Inflammatory macrophage (primary cell): ENCODE measurements at places on chromosomes 2 and 18.
A peak's percentile ranks its signal among the peaks of the same experiment; 100 is the strongest.

DNA sequence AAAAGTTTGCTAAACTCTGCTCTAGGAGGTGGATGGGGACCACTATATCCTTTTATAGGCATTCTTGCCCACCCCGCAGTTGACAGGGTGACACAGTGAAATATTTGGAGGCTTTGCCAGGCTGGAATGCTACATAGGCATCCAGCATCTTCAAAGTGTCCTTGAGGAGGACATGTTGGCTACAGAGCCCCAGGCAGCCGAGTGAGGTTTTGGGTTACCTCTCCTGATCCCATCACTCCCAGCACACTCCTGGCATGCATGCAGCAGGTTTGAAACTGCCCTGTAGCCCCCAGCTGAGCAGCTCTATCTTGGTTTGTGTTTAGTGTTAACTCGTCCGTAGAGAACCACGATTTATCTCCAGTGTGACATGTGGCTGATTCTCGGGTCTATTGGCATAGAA, 7.3 kb downstream of the FOSL2 start:
- DNase-seq = no peak

DNA sequence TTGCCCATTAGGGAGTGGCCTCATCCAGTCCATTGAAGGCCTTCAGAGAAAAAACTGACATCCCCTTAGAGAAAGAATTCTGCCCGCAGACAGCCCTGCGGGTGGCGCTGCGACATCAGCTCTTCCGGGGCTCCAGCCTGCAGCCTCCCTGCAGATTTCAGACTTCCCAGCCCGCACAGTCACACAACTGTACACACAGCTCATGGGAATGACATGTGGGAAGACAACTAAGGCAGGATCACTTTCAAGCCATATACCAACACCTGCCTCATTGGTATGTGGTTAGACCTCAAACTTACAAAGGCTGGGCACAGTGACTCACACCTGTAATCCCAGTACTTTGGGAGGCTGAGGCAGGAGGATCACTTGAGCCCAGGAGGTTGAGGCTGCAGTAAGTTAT, 24.8 kb upstream of the TUBB6 start:
- DNase-seq = no peak

DNA sequence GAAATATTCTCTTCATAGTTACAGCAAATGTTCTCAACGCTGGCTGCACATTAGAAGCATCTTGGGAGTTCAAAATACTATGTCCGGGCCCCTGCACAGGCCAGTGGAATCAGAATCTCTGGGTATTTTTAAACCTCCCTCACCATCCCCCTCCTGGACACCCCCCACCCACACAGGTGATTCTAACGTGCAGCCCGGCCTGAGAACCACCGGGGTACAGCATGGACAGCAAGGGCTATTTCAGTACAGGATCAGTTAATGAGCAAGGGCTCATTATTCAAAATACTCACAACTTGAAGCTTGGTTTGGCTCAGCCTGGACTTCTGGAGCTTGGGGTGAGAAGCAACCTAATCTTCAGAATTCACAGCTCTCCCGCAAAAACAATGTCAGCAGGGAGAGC, 31.4 kb downstream of the INO80C start:
- no peak for DNase-seq

DNA sequence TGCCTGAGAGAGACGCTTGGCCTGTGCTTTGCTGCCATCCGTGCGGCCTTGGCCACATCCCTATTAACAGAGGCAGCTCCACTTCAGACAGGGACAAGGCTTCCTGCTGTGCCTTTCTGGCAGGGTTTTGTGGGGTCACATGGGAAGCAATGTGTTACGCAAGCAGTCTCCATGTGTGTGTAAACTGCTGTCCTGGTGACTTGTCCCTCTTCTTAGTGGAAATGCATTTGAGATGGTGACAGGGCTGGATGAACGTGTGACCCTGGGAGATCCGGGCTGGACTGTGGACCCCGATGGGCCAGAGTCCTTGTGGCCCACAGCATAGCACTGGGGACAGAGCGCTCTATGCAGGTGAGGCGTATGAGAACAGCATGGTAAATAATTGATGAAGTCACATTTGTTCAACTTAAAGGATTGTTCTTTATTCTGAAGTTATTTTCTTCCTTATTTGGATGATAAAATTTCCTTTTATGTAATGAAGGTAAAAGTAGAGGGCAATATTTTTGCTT, 23.2 kb downstream of the ASB1 start:
- DNase-seq = peak; percentile 85

- DNase-seq = peak; percentile 80
These were observed 6.4 kb upstream of the PSD4 start for GRCh38 chr2:113167115-113167932.

DNA sequence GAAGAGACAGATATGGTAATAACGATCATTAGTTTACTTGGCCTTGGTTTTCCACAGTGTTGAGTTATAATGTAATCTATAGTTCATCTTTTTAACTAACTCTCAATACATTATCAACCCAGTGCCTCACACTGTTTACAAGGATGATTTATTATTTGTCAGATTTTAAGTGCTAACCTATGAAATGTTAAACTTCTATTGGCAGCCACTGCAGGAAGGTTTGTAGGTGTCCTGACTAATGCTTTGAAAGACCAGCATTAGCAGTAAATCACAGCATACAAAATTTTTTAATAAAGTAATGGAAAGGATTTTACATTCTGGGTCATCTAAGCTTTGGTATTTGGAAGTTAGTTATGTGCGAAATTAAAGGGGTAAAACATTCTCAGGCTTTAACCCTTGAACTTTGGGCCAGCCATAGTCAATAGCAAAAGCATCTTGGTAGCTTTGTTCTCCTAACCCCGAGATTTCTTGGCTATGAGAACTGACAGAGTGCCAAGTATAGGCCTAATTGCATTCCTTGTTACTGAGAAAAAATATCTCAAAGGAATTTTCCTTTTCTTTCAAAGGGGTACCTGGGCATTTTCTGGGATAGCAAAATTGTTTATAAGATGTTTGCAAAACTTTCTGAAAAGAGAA, 30.6 kb downstream of the SPATS2L start:
- no peak for DNase-seq

DNA sequence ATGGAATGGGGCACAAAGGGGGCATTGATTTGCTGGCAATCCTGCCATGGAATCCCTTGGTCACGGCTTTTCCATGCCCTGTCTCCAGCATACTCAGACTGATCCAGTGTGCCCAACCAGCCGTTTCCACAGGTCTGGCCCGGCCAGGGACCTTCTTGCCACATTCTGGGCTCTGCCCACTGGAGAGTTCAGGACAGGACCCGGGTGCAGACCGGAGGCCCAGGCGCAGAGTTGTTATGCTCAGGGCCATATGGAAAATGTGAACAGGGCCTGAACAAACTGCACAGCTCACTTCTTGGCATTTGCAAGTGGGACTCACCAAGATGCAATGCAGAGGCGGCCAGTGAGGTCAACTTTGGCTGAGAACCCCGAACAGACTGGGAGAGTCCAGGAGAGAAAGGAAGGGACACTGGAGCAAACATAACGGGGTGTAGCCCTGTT, 15.6 kb upstream of the ASAP2 start:
- DNase-seq = peak; percentile 6

DNA sequence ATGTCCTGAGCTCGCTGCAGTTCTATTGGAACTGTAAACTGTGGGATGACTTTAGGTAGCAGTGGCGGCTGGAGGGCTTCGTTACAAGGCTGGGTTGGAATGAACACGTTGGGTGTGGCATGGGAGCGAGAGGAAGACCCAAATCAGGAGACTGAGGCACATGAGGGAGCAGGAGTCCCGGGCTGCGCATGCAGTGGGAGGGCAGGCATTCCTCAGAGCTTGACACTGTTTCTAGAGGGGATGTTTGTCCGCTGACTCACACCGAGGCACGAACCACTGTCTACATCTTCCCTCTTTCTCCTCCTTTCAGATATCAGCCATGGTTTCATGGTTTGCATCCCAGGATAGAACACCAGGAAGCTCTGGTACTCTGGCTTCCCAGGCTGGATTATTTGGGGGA, 40.6 kb upstream of the LAMA1 start:
- no peak for DNase-seq

DNA sequence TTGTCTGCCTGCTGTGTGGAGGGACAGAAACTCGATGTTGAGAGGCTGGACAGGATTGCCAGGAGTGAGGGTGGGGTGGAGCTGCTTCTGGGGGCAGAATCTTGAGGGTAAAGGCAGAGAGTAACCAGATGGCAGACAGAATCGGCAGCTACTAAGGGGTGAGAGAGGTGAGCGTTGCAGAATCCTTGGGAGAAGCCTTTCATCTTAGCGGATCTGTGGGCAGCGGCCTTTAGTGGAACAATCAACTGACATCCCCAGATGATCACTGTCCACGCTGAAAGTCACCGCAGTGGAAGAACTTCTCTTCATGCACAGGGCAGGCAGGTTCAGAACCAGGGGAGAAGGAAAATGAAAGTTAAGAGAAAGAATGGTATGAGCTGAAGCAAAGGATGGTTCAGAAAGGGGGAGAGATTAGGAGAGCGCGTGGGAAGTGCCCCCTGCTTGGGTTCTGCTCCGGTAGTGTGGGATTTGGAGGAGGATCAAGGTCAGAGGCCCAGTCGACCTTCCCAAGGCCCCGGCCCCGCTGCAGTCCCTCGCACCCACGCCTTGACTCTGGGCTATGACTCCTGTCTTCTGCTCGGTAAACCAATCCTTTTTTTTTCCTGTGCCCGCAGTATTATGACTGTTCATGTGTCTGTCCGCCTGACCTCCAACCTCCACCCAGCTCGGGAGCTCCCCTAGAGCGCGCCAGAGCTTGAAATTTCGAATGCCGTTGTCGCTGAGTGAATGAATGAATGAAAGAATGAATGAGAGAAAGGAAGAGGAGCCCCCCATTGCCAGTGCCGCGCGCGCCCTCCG, 584 bp downstream of the BOLA3 start:
- peak; percentile 46 for DNase-seq

- no peak for DNase-seq
These were observed 2.2 kb downstream of the RNU4ATAC start for GRCh38 chr2:121532894-121533293.

DNA sequence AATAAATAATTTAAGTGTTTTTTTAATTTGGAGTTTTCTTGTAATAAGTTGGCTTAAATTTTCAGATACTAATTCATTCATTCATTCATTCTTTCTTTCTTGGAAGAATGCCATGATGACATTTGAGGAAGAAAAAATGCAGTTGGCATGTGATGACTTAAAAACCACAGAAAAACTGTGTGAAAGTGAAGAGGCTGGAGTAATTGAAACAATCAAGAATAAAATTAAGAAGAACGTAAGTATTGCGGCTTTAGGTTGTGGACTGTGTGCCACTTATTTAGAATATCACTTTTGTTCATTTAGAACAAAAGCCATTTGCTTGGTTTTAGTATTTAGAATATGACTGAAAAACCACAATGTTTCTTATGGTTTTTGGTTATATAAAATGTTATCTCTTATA, 51.4 kb downstream of the TTC39C start:
- DNase-seq = no peak

GRCh38 chr2:98959810-98960507, 23.9 kb upstream of the CRACDL start:
- no peak for DNase-seq

DNA sequence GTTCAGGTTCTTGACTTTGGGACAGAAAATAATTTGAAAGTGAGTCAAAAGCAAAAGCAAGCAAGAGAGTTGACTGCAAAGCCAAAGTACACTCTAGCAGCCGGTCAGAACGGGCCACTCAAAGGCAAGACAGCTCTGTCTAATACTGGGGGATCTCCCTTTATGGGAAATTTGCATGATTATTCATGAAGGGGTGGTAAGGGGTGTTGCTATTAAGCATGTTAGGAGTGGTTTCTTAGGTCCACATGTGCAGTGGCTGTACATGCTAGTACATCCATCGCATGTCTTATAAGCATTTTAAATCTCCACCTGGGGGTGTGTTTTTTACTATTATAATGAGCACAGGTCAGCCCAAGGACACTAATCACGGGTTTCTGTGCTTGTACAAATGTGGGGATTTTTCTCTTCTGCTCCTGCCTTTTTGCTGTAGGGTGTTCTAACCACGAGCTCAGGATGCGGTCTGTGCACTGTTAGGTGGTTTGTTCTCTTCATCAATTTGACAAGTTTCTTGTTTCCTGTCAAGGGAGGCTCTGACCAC, 60.2 kb upstream of the SPP2 start:
- DNase-seq = no peak

GRCh38 chr2:240440251-240440650, 4.8 kb downstream of the GPC1 start:
- DNase-seq = no peak

GRCh38 chr18:39862341-39862740, 2092.7 kb upstream of the PIK3C3 start:
- DNase-seq = no peak

DNA sequence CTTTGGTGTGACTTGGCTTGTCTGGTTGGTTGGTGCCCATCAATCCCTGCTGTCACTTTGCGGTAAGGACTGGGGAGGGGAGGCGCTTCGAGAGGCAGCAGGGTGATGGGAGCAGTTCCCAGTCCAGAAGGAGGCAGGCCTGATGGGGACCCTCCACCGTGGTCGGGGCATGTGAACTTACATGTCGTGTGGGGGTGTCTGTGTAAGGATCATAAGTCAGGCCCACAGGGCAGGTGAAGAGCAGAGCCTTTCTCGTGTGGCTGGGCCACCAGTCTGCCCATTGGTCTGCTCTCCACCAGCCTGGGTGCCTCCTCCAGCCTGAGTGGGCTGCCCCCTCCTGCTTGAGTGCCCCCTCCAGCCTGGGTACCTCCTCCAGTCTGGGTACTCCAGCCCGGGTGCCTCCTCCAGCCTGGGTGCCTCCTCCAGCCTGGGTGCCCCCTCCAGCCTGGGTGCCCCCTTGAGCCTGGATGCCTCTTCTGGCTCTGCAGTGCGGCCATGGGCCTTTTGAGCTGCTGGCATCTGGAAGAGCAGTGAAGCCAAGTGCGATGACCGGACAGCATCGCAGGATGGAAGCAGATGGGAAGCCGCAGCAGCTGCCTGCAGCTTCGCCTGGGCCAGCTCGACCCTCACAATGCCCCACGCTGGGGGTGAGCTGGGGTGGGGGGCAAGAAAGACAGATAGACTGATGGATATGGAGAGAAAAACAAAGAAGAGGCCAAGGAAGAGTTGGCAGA, 25.0 kb downstream of the ATOH8 start:
- no peak for DNase-seq

GRCh38 chr2:77155511-77155910, 366.7 kb downstream of the LRRTM4 start:
- no peak for DNase-seq

GRCh38 chr2:187210726-187211125, 237.3 kb downstream of the CALCRL start:
- no peak for DNase-seq
